Midbrain (tissue), 1 donor: ENCODE measurements at places on chromosomes 2 and 18.

- no peak for DNase-seq
Observed at GRCh38 chr2:33406622-33407021, 69.8 kb upstream of the RASGRP3 start.

- no peak for DNase-seq
Observed at GRCh38 chr2:30666266-30666874, 140.9 kb downstream of the CAPN13 start.

DNA sequence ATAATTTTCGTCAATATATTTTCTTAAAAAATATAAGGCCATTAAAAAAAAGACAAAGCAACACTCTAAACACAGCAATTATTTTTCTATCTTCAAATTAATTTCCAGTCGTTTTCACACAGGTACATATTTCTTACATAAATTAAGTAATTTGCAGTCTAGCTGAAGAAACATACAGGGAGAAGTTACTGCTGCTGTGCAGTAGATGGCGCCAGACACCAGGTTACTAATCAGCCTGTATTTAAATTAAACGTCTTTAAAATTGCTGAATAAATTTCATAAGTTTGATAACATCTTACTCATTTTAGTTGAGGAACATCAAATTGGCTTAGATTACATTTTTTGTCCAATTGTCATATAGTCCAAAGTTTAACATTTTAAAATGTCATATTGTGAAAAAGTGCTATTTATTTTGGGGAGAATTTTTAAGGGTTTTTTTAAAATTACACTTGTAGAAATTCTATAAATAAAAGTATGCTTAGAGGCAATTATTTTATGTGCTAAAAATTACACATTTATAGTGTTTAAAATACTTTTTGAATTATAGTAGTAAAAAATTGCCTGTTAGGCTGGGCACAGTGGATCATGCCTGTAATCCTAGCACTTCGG is 88.4 kb downstream of the PMAIP1 start:
- peak; percentile 45 for DNase-seq

DNA sequence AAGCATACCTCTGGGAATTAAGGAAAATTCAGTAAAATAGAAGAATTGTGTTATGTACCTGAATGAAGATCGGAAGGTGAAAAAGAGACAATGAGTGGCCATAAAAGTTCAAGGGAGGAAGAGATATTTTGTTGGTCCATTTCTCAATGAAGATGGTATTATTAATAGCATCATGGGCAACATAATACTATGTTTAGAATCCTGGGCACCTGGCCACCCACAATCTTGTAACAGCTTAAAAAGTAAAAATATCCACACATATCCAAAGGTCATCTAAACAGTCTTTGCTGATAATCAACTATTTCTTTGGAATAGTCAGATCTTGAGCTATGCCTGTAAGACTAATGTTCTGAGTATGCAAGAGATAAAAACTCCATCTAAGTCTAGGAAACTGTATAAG is 73.7 kb downstream of the XIRP2 start:
- DNase-seq: no peak

- no peak for DNase-seq
Observed at GRCh38 chr18:44500808-44501610, 179.7 kb upstream of the SETBP1 start.

GRCh38 chr2:137888845-137889244 is 75.4 kb upstream of the HNMT start:
- DNase-seq: no peak

DNA sequence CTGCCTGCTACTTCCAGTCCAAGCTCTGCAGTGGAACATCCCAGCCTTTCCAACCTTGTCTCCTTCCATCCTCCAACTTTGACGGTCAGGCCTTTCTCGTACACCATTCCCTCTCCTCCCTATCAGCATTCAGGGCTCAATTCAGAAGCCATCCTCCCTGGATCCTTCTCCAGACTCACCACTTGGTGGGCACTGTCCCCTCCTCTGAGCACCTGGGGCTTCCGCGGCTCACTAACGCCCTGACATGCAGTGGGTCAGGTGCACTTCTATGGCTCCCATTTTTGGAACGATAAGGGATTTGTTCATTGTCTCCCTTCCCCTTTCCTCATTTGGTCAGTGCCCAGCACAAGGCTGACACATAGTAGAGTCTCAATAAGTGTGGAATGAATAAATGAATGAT is 56.7 kb downstream of the TNS1 start:
- DNase-seq: no peak

DNA sequence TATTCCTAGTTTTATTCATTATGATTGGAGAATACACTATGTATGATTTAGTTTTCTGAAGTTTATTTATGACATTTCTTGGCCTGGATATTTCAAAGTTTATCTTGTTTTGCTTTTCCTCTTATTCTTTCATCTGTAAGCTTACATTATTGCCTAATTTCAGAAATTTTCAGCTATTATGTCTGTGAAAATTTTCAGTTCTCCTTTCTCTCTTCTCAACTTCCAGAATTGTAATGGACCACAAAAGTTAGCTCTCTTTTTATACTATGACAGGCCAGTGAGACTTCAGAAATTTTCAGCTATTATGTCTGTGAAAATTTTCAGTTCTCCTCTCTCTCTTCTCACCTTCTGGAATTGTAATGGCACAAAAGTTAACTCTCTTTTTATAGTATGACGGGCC is 97.2 kb upstream of the SCN7A start:
- DNase-seq: no peak

DNA sequence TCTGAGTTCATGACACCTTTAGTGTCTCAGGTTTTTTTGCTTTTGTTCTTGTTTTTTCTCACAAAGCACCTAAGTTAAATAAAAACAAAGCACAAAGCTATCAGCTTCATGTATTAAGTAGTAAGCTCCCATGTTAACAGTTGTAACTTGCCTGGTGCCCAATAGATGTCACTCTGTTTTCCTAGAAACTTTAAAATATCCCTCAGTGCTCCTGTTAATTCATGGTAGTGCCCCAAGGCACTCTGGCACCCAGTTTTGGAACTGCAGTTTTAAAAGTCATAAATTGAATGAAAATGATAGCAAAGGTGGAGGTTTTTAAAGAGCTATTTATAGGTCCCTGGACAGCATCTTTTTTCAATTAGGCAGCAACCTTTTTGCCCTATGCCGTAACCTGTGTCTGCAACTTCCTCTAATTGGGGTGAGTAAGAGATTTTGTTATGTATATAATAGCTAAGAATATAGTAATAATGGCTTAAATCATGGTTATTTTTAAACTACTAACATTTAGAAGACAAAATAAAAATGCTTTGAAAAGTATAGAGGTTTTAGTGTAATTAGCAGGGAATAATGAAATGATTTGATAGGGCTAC is 555.0 kb upstream of the TMEFF2 start:
- no peak for DNase-seq
